ENCODE measurements at places on chromosomes 12 and 14.

DNA sequence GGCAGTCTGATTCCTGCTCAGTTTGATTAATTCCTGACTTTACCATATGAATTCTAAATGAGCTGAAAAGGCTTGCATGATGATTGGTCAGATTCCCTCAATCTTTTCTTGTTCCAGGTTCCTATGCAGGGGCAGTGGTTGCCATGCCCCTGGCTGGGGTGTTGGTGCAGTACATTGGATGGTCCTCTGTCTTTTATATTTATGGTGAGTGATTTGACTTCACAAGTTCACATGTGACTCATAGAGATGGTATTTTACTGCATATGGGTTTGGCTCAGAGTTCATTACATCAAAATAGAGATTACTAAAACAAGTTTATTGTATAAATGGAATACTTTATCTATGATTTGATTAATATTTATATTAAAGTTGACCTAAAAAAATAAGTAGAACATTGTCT is 44.8 kb downstream of the SLC17A8 start:
- DNase-seq: no peak

- no peak for DNase-seq
Observed at GRCh38 chr12:105562199-105562971, 231.9 kb downstream of the C12orf75 start.

DNA sequence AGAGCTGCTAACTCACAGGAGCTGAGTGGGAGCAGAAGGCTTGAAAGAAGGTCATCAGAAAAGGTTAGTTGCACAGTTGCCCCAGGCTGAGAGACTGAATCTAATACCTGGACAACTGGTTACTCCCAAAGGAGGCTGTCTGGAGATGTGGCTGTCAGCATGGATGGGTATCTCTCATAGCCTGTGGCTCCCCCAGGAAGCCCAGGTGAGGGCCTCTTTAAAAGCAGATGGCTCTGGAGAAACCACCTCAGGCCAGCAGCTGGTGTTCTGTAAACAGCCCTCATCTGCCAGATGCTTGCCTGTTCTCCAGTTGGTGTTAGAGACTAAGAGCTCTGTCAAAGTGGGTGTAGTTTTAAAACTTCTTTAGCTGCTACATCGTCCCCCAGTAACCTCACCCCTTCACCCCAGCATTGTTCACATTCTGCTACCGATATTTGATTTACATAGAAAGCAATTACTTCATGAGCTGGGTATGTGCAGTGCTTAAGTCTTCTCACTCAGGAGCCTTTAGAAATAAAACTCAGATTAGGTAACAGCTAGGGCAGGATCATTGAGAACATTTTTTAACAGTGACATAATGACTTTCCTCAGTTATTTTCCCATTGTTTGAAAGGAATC is 25.8 kb downstream of the DACT1 start:
- no peak for DNase-seq

DNA sequence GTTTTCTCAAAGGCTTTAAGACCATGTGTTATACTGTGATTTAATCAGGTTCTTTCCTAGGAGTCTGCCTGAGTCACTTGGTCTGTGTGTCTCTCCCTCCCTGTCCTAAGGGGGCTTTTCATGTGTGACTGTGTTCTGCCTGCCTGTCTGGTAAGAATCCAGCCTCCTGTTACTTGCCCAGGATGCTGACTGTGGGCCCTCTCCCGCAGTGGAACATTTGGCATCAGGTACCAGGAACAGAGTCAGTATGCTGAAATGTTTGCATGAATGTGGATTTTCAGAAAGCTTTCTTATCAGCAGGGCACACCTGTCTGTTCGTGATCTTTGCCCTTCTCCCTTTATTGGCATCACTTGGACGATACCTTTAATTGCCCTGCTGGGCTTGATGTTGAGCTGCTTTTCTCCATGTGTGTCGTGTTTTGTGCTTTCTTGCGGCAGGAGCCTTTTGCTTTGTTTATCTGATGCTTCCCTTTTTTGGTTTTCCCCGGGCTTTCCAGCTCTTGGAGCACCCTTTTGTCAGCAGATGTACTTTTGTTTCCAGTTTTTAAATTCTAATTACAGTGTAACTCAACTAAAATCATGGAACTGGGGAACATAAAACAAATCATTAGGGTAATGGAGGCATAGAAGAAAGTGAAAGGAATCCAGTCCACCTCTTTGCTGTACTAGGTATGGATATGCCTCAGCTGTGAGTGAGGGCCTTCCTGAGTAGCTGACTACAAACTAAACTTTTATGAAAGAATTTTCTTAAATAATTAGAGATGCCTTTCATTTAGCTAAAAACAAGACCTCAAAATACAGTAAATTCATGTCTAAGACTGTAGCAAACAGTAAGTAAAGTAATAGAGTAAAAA is 72.5 kb downstream of the TRAF3 start:
- DNase-seq: no peak

All from CD4-positive, alpha-beta T cell treated with Interferon gamma for 1 hour (primary cell).